ENCODE measurements at places on chromosomes 6 and 20. TPM values are rescaled to one million over a fixed set of nuclear protein-coding genes. Genes with fewer than 3 reads are reported as not detected.

GRCh38 chr20:17993546-17993945 lies 24.7 kb downstream of the MGME1 start:
- no peaks in the 10 kb centered on the region for H3K4me1 ChIP-seq
- no peaks in the 10 kb centered on the region for H3K27me3 ChIP-seq
- DNase-seq, result no peak
- no peaks in the 10 kb centered on the region for H3K36me3 ChIP-seq
- no peak overlapping the region for H3K27ac ChIP-seq

DNA sequence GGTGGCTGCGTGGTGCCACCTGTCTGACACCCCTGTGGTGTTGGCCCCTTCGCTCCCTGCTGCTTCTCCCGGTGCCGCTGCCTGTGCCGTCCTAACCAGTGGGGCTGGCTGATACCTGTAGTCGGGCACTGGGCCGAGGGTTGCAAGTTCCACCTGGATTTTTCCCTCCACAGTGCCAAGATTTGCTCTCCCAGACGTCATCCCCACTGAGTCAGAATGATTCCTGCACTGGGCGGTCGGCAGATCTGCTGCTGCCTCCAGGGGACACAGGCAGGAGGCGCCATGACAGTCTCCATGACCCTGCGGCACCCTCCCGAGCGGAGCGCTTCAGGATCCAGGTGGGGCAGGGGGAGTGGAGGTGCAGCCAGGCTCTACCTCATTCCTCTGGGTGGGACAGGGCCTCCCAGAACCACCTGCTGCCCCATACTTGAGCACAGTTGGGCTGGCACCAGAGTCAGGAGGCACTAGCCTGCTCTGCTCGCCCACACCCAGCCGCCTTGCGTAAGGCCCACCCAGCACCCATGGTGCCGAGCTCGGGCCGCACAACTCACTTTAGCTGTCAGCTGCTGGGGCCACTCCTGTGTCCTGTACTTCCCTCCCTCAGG lies 60.2 kb downstream of the TCP11 start:
- peaks cover 79% of the 10 kb centered on the region for H3K36me3 ChIP-seq
- DNase-seq, result no peak
- no peaks in the 10 kb centered on the region for H3K4me1 ChIP-seq

GRCh38 chr6:99349171-99350141 lies at the start of gene FAXC:
FAXC (minus strand) TSS chr6:99349674; CDS start chr6:99349372, 302 bp downstream.
- H3K4me3 ChIP-seq, result no peak within 1 kb of the TSS
- H3K27me3 ChIP-seq, result no peaks in the 10 kb centered on the region
- H3K4me1 ChIP-seq, result no peaks in the 10 kb centered on the region
- no peak within 1 kb of the TSS for H3K27ac ChIP-seq
- H3K36me3 ChIP-seq, result no peaks in the 10 kb centered on the region

DNA sequence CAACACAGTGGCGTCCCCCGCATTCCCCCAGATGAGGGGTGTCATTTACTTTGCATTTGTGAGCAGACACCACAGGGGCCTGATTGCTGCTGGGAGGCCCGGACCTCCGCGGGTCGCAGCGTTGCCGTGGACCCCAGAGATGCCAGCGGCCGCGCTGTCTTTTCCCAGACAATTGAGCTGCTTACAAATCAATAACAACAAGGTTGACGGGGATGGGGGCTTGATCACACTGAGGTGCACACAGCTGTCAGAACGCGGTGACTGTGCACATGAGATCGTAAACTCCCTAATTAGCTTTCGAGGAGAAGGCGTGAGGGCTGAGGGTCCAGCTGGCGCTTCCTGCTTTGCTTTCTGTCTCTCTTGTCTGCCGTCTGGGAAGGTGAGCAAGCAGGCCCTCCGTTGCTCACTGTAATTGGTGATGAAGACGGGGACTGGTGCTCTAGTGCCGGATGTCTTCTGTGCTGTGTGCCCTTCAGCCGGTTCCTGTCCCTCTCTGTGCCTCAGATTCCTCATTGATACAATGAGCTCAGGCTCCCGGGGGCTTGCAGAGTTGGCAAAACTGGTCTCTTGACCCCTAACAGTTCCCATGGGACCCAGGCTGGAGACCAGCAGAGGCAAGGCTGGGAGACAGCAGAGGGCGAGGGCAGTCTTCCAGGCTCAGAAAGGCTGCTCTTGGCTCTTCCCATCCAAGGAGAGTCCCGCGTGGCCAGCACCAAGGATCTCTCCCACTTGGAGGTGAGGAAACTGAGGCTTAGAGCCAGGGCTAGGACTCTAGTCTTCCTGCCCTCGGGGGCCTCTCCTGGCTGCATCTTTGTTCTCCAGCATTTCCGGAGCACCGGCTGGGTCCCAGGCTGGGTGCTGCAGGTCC lies 126.0 kb upstream of the PMEPA1 start:
- no peak overlapping the region for H3K27ac ChIP-seq
- H3K27me3 ChIP-seq, result no peaks in the 10 kb centered on the region
- no peak overlapping the region for H3K4me3 ChIP-seq
- no peaks in the 10 kb centered on the region for H3K36me3 ChIP-seq

Gene BCAS1
- polyA plus RNA-seq, result 0.05 TPM

- no peaks in the 10 kb centered on the region for H3K27me3 ChIP-seq
- no peak overlapping the region for H3K4me3 ChIP-seq
- H3K27ac ChIP-seq, result no peak overlapping the region
Observed at GRCh38 chr6:38068854-38069590, 249.5 kb downstream of the ZFAND3 start.

Gene RBPJL
- not detected for polyA plus RNA-seq

DNA sequence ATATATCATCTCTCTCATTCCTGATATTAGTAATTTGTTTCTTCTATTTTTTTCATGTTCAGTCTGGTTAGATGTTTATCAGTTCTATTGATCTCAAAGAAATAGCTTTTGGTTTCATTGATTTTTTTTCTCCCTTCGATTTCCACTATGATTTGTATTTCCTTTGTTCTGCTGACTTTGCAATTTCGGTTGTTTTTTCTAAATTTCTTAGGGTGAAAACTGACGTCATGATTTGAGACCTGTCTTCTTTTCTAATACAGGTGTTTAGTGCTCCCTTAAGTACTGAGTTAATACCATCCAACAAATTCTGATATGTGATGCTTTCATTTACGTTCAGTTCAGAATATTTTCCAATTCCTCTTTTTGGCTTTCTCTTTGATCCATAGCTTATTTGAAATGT lies 25.2 kb downstream of the STX7 start:
- no peak overlapping the region for H3K4me3 ChIP-seq
- H3K27me3 ChIP-seq, result no peaks in the 10 kb centered on the region
- H3K4me1 ChIP-seq, result no peaks in the 10 kb centered on the region
- no peak for DNase-seq

GRCh38 chr20:36658300-36658699 lies 12.3 kb upstream of the SLA2 start:
- no peak overlapping the region for H3K27ac ChIP-seq
- DNase-seq, result peak; percentile 50
- peaks cover 17% of the 10 kb centered on the region for H3K36me3 ChIP-seq
- H3K4me1 ChIP-seq, result peaks cover 15% of the 10 kb centered on the region
- H3K27me3 ChIP-seq, result no peaks in the 10 kb centered on the region
- peak overlapping the region; percentile 55 for H3K4me3 ChIP-seq

Gene HUS1B
- polyA plus RNA-seq, result 1.1 TPM

- no peaks in the 10 kb centered on the region for H3K27me3 ChIP-seq
- H3K36me3 ChIP-seq, result peaks cover 4% of the 10 kb centered on the region
- no peak overlapping the region for H3K27ac ChIP-seq
- no peaks in the 10 kb centered on the region for H3K4me1 ChIP-seq
Observed at GRCh38 chr6:15504040-15504495, 158.8 kb downstream of the DTNBP1 start.

GRCh38 chr6:39387785-39388184 lies 65.3 kb upstream of the KCNK16 start:
- no peak for DNase-seq
- H3K27me3 ChIP-seq, result no peaks in the 10 kb centered on the region
- H3K36me3 ChIP-seq, result no peaks in the 10 kb centered on the region
- no peaks in the 10 kb centered on the region for H3K4me1 ChIP-seq

Gene OPRL1
- 1.3 TPM for polyA plus RNA-seq

Gene C20orf202
- 0.22 TPM for polyA plus RNA-seq

DNA sequence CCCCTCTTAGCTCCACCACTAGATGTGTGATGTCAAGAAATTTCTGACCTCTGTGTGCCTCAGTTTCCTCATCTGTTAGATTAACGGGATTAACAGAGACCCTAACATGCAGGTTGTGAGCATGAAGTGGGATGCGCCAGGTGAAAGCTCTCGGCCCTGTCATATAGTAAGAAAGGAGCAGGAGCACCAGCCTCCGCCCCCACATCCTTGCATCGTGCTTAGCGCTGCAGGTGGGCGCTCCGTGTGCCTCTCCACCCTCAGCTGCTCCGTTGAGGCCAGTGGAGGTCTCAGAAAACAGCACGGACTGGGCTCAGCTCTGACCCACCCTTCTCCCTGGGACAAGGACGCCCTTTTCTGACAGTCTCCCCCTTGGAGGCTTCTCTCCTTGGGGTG lies 63.4 kb downstream of the TCP11 start:
- no peak overlapping the region for H3K4me3 ChIP-seq
- H3K36me3 ChIP-seq, result no peaks in the 10 kb centered on the region
- DNase-seq, result no peak
- H3K27ac ChIP-seq, result no peak overlapping the region

DNA sequence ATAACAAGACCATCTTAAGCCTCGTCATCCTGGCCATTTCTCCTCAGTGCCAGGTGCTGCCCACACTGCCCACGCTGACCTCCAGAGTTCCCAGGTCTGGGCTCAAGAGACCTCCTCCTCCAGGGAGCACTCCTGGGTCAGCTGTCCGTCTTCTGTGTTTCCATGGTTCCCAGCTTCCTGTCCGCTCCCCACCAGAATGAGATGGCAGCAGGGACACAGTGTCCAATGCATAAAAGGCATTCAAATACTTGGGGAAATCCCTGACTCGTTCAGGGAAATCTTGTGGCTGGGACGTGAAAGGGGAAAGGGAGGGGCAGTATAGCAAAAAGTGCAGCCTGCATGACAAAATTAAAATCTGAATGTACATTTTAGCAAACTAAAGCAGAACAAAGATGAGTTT lies 54.3 kb downstream of the SLC23A2 start:
- no peak overlapping the region for H3K4me3 ChIP-seq
- no peak for DNase-seq
- H3K4me1 ChIP-seq, result no peaks in the 10 kb centered on the region
- peaks cover 10% of the 10 kb centered on the region for H3K36me3 ChIP-seq
- H3K27ac ChIP-seq, result no peak overlapping the region
- H3K27me3 ChIP-seq, result no peaks in the 10 kb centered on the region

DNA sequence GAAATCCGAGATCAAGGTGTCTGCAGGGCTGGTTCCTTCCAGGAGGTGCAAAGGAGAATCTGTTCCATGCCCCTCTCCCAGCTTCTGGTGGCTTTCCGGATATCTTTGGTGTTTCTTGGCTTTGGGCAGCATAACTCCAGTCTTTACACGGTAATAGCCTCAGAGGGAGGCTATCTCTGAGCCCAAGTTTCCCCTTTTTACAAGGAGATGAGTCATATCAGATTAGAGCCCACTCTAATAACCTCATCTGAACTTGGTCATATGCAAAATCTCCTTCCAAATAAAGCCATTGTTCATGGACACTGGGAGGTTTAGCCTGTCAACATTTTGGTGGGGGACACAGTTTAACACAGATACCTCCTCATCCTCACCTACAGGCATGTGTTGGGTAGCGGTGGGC lies 213.7 kb downstream of the ATXN1 start:
- H3K36me3 ChIP-seq, result no peaks in the 10 kb centered on the region
- H3K4me1 ChIP-seq, result no peaks in the 10 kb centered on the region
- no peak for DNase-seq
- no peak overlapping the region for H3K4me3 ChIP-seq
- H3K27me3 ChIP-seq, result no peaks in the 10 kb centered on the region

DNA sequence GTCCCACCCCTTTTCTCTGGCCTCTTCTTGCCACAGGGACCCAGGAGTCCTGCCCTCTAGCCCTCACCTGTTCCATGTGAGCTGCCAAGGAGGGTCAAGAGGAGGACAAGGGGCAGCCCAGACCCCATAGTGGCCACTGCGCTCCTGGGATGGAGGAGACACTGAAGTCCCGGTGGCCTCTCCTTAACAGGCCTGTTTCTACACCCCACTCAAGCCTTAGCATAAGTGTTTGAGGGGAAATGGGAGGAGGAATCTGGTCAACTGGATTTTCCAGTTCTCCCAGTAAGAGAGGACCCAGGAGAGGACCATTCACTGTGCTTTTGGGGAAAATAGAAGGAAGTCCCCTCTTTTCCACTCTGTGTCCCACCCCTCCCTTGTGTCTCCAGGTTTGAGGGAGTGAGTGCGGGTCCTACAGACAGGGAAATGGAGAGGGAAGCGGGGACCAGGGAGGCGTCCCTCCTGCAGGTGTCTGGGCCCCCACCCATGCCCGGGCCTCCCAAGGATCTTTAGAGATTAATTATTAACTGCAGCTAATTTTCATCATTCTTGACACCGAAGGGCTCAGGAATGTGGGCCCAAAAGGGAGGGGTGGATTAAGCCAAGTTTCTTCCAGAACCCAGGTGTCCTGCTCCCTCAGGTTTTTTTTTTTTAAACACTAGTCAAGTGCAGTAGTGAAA lies at the start of gene SFTA2:
SFTA2 (minus strand) TSS at position 202 of the 677 bp plus-strand sequence; CDS start at position 128, 74 bp downstream.
- H3K4me1 ChIP-seq, result no peaks in the 10 kb centered on the region
- no peak within 1 kb of the TSS for H3K4me3 ChIP-seq
- H3K27me3 ChIP-seq, result no peaks in the 10 kb centered on the region
- DNase-seq, result no peak
- H3K27ac ChIP-seq, result no peak within 1 kb of the TSS
- H3K36me3 ChIP-seq, result no peaks in the 10 kb centered on the region

Gene KATNA1
- polyA plus RNA-seq, result 32.8 TPM

DNA sequence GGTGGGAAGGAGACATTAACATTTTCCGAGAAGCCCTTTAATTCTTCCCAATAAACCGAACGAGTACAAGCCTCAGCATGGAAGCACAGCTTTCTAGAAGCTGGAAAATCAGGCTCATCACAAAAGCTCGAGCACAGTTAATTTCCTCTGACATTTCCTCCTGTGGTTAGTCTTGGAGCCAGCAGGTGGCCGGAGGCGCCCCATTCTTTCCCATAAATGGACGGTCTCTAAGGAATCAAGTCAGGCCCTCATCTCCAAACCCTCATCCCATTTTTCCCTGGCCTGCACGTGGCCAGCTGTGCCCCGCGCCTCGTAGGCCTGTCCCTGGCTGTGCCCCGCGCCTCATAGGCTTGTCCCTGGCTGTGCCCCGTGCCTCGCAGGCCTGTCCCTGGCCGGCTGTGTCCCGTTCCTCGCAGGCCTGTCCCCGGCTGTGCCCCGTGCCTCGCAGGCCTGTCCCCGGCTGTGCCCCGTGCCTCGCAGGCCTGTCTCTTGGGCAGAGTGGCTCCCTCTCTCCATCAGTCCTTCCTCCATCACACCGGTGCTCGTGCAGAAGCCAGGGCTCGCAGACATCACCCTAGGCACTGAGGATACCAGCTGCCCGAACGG lies 19.7 kb upstream of the NTSR1 start:
- DNase-seq, result no peak
- H3K4me1 ChIP-seq, result no peaks in the 10 kb centered on the region
- no peaks in the 10 kb centered on the region for H3K36me3 ChIP-seq
- H3K27ac ChIP-seq, result no peak overlapping the region
- H3K4me3 ChIP-seq, result no peak overlapping the region

Gene SEMG1
- polyA plus RNA-seq, result not detected

Gene GMPR
- 0.60 TPM for polyA plus RNA-seq

GRCh38 chr6:92122746-92123145 lies 1296.6 kb downstream of the EPHA7 start:
- H3K4me1 ChIP-seq, result no peaks in the 10 kb centered on the region
- no peaks in the 10 kb centered on the region for H3K27me3 ChIP-seq
- H3K36me3 ChIP-seq, result no peaks in the 10 kb centered on the region

Data from naive thymus-derived CD4-positive, alpha-beta T cell (primary cell).